ENCODE measurements at places on chromosomes 3 and 15.
A peak's percentile ranks its signal among the peaks of the same experiment; 100 is the strongest.

DNA sequence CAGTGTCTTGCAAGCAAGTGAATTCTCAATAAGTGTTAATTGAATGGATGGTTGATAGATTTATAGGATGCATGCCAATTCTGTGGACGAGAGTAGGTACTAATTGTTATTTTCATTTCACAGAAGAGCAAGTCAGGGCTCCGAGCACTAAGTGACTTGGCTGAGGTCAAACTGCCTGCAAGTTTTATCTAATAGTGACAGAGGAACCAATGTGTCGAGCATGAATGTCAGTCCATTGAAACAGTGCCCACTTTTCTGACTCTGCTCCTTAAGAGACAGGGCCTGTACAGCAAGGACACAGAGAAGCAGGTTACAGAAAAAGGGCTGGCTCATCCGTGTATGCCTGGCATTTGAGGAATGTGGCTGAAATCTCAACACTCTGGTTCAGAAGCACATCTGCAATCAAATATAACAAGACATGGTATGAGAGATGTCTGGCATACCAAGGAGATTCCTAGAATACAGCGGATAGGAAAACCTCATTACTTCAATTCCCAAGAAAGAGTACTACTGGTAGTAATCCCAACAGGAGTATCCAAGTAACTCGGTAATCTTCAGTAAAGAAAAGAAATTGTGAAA is 6.0 kb upstream of the B3GNT5 start:
- no peak for DNase-seq

DNA sequence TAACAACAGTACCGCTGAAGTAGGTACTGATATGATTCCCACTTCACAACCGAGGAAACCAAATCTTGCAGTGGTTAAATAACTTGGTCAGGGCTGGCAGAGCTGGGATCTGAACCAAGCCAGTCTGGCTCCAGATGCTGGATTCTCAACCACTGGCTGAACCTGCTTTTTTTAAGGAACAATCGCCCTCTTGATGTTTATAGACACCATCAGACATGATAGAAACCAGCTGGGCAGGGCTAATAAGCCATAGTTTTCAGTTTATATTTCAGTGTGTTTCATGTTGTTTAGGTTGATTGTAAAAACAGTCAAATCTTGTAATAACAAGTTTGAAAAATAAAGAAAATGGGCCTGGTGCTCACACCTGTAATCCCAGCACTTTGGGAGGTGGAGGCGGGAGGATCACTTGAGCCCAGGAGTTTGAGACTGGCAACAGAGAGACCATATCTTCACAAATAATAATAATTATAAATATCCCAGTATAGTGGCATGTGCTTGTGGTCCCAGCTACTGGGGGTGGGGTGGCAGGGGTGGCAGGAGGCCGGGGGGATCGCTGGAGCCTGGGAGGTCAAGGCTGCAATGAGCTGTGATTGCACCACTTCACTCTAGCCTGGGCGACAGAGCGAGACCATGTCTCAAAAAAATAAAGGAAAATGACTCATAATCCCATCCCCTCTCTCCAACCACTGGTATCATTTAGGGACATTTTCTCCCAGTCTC is 36.7 kb downstream of the XYLB start:
- DNase-seq, result no peak

DNA sequence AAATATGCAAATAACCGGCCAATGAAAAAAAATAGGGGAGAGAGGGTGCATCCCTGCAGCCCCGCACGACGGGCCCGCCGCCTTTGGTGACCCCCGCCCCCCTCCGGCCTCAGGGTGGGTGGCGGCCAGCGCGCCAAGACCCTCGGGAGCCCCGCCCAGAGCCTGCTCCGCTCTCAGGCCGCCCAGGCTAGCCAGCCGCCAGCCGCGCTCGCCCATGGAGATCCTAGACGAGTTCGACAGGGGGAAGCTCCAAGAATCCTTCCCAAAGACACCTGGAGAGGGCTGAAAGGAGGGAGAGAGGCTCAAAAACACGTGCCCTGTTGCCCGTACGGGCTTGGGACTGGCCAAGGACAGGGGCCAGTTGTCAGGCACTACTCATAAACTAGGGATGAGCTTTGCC is 434.0 kb downstream of the NR2F2 start:
- DNase-seq, result no peak

DNA sequence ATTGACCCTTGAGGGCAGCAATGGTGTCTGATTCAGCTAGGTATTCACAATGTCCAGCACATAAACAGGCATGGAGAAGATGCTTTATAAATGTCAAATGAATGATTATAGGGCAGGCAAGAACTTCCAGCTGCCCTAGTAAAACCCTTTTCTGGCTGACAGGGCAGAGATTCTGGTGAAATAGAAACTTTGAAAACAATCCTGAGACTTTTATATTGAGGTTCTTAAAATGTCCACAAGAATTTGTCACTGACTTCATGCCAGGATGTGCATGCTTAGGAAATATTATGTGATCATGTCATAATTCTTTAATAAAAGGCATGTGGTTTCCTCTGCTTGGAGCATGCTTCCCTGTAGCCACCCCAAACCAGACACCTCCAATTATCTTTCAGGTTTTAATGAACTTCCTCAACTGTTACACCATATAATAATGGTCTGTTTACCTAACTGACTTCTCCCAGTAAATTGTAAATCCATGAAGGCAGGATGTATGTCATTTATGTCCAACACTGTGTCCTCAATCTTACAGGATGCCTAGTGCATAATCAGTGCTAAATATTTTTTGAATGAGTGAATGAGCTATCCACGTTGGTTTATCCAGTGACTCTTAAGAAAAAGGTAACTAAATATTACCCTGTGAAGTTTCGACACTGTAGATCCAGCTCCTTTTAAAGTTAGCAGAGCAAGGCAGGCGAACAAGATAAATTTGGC is 43.4 kb upstream of the CLRN1 start:
- DNase-seq, result no peak

GRCh38 chr15:40470423-40471104 is at the start of gene CHST14:
Gene CHST14 (plus strand): TSS chr15:40470984. CDS start chr15:40471214, 230 bp downstream.
- peak; percentile 82 for DNase-seq

- DNase-seq, result no peak
Measured at GRCh38 chr3:186001842-186002241, 64.0 kb upstream of the TRA2B start.

DNA sequence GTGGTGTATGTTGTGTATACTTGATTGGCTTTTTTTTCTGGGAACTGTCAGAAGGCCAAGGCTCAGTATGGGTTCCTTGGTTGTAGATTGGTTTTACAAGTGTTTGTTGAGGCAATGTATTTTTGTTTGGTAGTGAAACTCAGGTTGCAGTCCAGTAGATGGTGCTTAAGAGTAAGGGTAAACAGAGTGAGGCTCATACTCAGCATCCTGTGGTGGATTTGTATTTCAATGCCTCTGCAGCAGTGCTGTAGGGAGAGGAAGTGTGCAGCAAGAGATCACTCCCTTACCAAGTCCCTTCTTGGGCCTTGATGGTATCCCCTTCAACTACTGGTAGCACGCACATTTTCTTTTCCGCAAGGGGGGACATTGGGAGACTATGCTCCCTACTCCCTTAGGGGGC is 428.5 kb upstream of the CNTN3 start:
- DNase-seq, result no peak

GRCh38 chr3:134904241-134904771 is 109.2 kb downstream of the EPHB1 start:
- no peak for DNase-seq

DNA sequence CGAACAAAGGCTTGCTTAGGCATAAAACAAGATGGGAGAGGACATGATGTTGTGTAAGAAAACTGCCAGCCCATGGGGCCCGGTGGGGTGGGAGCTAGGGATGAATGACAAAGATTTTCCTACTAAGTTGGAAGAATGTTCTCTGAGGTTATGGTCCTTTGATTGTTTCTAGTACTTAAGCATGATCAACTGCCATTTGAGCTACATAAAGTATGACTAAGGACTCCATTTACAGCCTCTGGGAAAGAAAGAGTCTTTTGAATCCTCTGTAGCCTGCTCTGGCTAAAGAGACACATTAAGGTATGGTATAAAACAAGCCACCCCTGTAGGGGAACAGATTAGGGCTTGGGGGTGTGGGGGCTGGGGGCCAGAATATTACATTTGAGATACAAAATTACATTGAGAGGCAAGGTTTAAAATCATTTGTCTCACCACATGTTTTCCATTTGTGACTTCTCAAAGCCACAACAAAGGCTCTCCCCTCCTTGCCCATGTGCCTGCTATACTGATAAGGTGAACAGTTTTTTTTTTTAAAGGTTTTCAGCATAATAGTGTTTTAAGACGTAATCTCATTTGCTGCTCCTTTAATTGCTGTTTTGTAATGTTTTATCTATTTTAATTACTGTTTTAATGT is 323.4 kb downstream of the CHST2 start:
- no peak for DNase-seq

DNA sequence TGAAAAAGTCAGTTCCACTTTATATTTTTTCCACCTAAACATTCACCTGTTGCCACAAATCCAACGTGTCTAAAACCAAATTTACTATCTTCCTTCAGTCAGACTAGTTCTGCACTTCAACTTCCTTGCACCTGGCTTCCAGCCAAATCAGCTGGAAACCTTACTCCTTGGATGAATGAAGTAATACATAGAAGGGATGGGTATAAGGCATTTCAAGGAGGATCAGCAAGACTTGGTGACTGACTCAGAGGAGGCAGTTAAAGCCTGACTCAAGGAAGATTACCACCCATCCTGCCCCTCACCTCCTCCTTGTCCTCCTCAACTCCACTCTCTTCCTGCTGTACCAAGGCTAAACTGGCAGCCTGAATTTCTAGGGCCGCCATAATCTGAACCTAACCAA is 37.1 kb downstream of the QTRT2 start:
- DNase-seq, result peak; percentile 22
